Common myeloid progenitor, CD34-positive (primary cell): ENCODE measurements at places on chromosomes 12 and 14.

- peak; percentile 62 for DNase-seq
These were observed 12.1 kb upstream of the ESPL1 start for GRCh38 chr12:53255996-53256395.

DNA sequence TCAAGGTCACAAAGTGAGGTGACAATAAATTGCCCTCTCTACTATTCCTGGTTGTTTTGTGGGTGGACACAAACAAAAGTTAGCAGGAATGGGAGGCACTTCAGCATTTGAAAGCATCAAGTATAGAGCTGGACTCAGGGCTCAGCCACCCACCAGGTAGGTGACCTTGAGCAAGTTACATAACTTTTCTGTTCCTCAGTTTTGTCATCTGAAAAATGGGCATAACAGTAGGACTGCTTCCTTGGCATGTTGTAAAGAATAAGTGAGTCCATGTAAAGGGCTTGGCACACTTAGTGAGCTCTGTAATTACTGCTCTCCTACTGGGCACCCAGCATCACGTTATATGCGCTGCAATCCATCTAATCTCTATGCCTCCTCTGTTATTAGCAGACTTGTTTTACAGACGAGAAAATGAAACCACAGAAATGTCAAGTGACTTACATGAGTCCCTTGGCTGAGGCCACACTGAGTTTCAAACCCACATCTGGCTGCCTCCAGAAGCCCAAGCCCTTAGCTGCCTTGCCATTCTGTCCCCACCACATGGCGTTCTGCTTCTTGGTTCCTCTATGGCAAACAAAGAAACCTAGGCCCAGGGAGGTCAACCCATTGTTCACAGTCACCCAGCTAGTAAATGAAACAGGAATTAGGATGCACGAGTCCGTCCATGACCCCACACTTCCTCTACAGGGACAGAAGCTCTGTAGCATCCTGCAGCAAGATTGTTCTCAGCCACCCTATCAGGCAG is 63.2 kb upstream of the SLC24A4 start:
- peak; percentile 27 for DNase-seq

- DNase-seq = no peak
These were observed 233.6 kb upstream of the RGS6 start for GRCh38 chr14:71698673-71699072.

GRCh38 chr14:63598807-63599206 is 42.9 kb downstream of the WDR89 start:
- DNase-seq = no peak

DNA sequence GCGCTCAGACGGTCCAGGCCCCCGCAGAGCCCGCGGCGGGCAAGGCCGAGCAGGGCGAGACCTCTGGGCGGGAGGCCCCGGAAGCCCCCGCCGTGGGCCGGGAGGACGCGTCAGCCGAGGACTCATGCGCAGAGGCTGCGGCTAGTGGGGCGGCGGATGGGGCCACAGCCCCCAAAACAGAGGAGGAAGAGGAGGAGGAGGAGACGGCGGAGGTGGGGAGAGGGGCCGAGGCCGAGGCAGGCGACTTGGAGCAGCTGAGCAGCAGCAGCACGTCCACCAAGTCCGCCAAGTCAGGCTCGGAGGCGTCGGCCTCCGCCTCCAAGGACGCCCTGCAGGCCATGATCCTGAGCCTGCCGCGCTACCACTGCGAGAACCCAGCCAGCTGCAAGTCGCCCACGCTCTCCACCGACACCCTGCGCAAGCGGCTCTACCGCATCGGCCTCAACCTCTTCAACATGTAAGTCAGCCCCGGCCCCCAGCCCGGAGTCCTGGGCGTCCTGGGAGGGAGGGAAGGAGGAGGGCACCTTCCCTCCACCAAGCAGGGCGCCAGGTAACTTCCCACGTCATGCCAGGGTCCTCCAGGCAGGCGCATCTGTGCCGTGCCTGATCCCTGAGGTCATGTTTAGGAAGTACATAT is 72.4 kb downstream of the IQSEC3 start:
- DNase-seq = peak; percentile 50

DNA sequence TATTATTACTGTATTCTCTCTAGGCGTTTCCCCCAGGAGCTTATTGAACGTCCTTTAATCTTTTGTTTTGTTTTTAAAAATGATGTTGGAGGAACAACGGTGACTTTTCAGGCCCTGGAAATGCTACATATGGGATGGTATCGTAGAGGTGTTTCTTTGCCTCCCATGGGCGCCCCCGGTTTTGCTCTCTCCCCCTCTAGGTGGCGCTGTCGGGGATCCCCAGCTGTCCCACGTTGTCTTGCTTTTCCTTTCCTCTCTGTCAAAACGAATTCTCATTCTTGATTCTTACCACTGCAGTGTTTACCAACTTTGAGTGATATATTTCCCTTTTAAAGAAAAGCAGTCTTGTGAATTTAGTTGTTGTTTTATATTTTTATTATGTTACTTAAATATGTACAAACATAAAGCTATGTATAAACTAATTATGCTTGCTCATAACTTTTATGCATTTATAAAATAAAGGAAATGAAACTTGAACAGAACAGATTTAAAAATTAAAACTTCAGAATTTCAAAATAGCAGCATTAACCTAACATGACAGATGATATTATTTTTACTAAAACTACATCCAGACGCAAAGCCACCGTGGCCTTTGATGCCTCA is 171.9 kb downstream of the RGS6 start:
- peak; percentile 45 for DNase-seq

DNA sequence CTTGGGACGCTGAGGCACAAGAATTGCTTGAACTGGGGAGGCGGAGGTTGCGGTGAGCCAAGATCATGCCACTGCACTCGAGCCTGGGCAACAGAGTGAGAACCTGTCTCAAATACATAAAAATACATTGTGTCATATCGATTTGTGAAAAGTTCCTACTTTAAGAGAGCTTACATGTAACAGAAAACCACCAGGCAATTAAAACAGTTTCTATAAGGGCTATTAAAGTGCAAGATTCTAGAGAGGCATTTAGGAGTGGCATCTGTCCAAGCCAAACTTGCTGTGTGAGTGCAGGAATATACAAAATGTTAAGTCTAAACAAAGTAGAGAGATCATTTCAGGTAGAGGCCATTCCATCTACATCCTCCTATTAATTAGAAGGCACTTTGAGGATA is 1.7 kb upstream of the NEK9 start:
- no peak for DNase-seq

DNA sequence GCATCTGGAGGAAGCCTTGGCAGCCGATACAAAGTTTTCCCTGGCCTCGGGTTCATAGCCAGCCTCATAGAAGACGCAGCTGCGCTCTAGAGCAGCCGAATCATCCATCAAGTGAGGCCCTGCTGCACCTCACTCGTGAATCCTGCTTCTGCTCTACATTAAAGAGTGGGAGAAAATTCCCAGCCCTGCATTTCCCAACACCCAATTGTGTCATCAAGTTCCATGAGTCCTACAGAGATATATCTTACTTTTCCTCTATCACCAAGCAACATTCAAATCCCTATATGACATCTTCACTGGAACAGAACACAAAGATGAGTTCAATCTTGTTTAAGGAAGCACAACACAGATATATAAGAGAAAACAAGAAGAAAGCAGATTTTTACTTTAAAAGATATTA is 139.3 kb downstream of the TTC7B start:
- no peak for DNase-seq

GRCh38 chr12:50362671-50363070 is 33.7 kb downstream of the FAM186A start:
- DNase-seq = no peak

- peak; percentile 76 for DNase-seq
These were observed 188.7 kb downstream of the KITLG start for GRCh38 chr12:88391556-88391955.

DNA sequence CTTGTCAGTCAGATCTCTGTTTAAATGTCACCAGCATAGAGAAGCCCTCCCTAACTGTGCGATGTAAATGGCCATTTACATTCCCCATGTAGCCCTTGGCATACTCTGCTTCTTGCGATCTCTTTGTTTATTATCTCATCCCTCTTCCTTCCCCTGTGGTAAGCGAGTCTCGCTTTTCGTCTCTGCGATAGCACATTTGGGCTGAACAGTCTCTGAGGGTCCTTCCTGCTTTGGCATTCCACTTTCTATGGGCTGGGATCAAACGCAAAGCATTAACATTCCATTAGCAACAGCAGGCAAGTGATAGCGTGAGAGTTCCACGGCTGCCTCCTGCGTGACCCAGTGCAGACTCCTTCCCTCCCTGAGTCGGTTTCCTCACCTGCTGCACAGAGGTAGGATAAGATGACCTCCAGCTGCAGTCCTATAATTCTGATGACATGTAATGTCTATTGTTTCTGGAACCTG is 61.4 kb upstream of the TUNAR start:
- DNase-seq = no peak

GRCh38 chr12:76311796-76312195 is 36.4 kb downstream of the BBS10 start:
- DNase-seq = no peak

- DNase-seq = no peak
These were observed 94.3 kb downstream of the ADGRD1 start for GRCh38 chr12:131047789-131048610.

DNA sequence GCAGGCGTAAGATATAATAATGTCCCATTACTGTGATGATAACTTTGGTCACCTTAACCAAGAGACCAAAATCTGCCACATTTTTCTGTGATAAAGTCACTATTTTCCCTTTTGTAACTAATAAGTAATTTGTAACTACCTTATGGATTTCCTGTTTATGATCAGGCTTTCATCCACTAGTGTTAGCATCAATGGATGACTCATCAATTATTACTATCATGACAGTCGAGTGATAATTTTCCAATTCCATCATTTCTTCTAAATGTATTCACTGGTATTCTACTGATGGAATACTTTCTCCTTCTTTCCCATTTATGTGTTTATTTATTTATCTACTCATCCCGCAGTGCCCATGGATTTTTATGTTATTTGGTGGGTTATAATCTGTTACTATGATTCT is 148.4 kb downstream of the UNC79 start:
- no peak for DNase-seq

DNA sequence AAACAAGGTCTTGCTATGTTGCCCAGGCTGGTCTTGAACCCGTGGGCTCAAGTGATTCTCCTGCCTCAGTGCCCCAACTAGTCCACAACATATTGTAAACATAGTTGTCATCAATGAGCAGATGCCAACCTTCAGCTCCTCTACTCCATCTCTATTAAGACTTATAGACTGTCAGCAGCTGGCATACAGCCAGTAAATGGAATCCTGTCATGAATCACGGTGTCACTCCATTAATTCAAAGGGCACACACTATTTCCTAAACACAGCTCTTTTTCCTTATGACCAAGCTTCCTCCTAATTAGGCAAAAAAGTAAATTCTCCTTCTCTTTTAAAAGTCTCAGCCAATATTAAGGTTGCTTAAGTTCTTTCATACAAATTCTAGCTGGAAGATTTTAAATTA is 111.2 kb downstream of the ITPR2 start:
- peak; percentile 30 for DNase-seq

GRCh38 chr12:42946871-42947381 is 357.4 kb upstream of the PRICKLE1 start:
- DNase-seq = no peak

- peak; percentile 68 for DNase-seq
These were observed at the start of gene HOXC5 for GRCh38 chr12:54032627-54033100. TSS of gene HOXC5 (plus strand) at chr12:54033050. CDS start at chr12:54033123, 73 bp downstream.

- DNase-seq = no peak
These were observed 144.8 kb downstream of the NUAK1 start for GRCh38 chr12:105993766-105994555.
